Smooth muscle cell of trachea (primary cell): ENCODE measurements at places on chromosomes 2 and 18. TPM values are rescaled to one million over a fixed set of nuclear protein-coding genes. Genes with fewer than 3 reads are reported as not detected.

Gene EFEMP1
- 421 and 627 TPM in 2 replicates for total RNA-seq

Gene GPBAR1
- not detected in 2 replicates for total RNA-seq

Gene NOSTRIN
- total RNA-seq = 0.33 and 0.58 TPM in 2 replicates

Gene REV1
- total RNA-seq = 26.0 and 38.3 TPM in 2 replicates

Gene IL1RL2
- 0.73 and 2.3 TPM in 2 replicates for total RNA-seq

Gene PIKFYVE
- 36.4 and 38.0 TPM in 2 replicates for total RNA-seq

Gene AKAIN1
- not detected in 2 replicates for total RNA-seq

Gene TRIM43
- not detected in 2 replicates for total RNA-seq

Gene PRADC1
- 17.4 and 21.4 TPM in 2 replicates for total RNA-seq

Gene TMEM169
- 0.29 and 0.50 TPM in 2 replicates for total RNA-seq

Gene NETO1
- total RNA-seq = 0.17 TPM in 1 of 2 replicates, not detected in the other

Gene KIAA2012
- total RNA-seq = 0.17 TPM in 1 of 2 replicates, not detected in the other

Gene OTOF
- not detected in 2 replicates for total RNA-seq

Gene CDH2
- total RNA-seq = 6.3 and 6.8 TPM in 2 replicates

Gene ANTXR1
- total RNA-seq = 39.4 and 45.7 TPM in 2 replicates

Gene TP53I3
- total RNA-seq = 59.9 and 88.3 TPM in 2 replicates

Gene TM4SF20
- total RNA-seq = 0.33 TPM in 1 of 2 replicates, not detected in the other

Gene FAM237A
- total RNA-seq = not detected in 2 replicates

Gene RND3
- 413 and 658 TPM in 2 replicates for total RNA-seq

Gene SPC25
- total RNA-seq = 14.1 TPM in 1 of 2 replicates, not detected in the other

Gene TXNL1
- total RNA-seq = 39.5 and 74.2 TPM in 2 replicates

Gene LAMA1
- total RNA-seq = 3.6 and 13.7 TPM in 2 replicates

Gene LRRTM4
- total RNA-seq = under 0.01 TPM in 1 of 2 replicates, not detected in the other

Gene MATN3
- 0.99 and 1.9 TPM in 2 replicates for total RNA-seq

Gene DSG1
- not detected in 2 replicates for total RNA-seq

Gene SRD5A2
- total RNA-seq = not detected in 2 replicates

Gene METTL21A
- 5.5 and 9.0 TPM in 2 replicates for total RNA-seq

Gene REG3A
- total RNA-seq = not detected in 2 replicates

Gene NLRC4
- total RNA-seq = not detected in 2 replicates

Gene SERPINB10
- total RNA-seq = not detected in 2 replicates

Gene PRSS56
- not detected in 2 replicates for total RNA-seq

Gene NEU4
- total RNA-seq = under 0.01 TPM in 1 of 2 replicates, not detected in the other

Gene AQP4
- not detected in 2 replicates for total RNA-seq

Gene ANAPC1
- total RNA-seq = 42.7 and 51.9 TPM in 2 replicates

Gene SLC35F6
- total RNA-seq = 37.1 and 69.5 TPM in 2 replicates

Gene GPC1
- 143 and 371 TPM in 2 replicates for total RNA-seq

Gene CDCA7
- 1.3 and 4.7 TPM in 2 replicates for total RNA-seq

Gene FOXD4L1
- 0.15 and 0.17 TPM in 2 replicates for total RNA-seq

Gene INO80B
- total RNA-seq = 14.1 and 16.0 TPM in 2 replicates

Gene TMEM163
- total RNA-seq = not detected in 2 replicates

Gene CAMKMT
- 6.0 and 9.2 TPM in 2 replicates for total RNA-seq

Gene UPP2
- total RNA-seq = under 0.01 TPM in 1 of 2 replicates, not detected in the other

Gene DGKD
- 6.8 and 9.8 TPM in 2 replicates for total RNA-seq

Gene RNPEPL1
- 30.1 and 36.4 TPM in 2 replicates for total RNA-seq

Gene SH3RF3
- 4.7 and 8.4 TPM in 2 replicates for total RNA-seq

Gene C2orf42
- total RNA-seq = 22.8 and 36.2 TPM in 2 replicates

Gene ME2
- total RNA-seq = 37.5 and 49.5 TPM in 2 replicates

Gene MXD1
- 4.0 and 4.9 TPM in 2 replicates for total RNA-seq

Gene TBC1D8
- 12.8 and 15.9 TPM in 2 replicates for total RNA-seq

Gene DSG4
- not detected in 2 replicates for total RNA-seq

Gene CYRIA
- total RNA-seq = 4.3 and 4.5 TPM in 2 replicates

Gene LOXHD1
- total RNA-seq = not detected in 2 replicates

Gene MAPRE3
- 5.8 and 8.1 TPM in 2 replicates for total RNA-seq
